Bronchial epithelial cell (primary cell): ENCODE measurements at places on chromosomes 3 and 15.

GRCh38 chr15:57872281-57873030 is 165.9 kb downstream of the POLR2M start:
- no peak for DNase-seq

DNA sequence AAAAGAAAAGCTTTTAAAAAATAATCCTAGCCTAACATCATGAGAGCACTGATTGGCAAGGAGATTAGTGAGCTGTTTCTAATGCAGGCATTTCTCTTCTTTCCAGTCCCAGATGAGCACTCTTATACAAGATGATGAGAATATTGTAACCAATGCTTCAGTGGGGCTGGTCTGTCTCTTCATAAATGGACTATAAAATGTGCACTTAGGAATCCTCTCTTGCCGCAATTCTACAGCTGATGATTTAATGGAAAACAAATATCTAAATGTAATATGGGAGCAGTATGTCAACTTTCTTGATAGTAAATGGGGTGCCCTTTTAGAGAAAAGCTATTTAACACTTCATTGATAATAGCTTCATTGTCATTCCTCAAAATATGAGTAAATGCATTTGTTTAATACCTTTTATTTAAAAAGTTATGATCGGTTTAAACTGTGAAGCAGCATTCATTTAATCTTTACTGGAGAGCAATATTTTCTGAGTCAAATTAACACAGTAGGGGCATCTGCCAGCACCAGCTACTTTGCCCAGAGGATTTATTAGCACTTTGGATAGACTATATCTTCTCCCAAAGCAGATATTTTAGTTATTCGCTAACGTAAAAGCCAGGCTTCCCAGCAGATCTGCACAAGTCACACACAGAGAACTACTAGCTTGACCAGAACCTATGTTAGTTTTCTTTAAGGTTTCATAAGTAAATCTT is 985.9 kb downstream of the DIPK2A start:
- DNase-seq, result no peak

GRCh38 chr3:184320104-184320445 is 5.7 kb downstream of the EIF4G1 start:
- DNase-seq, result peak; percentile 89

GRCh38 chr3:138879541-138880380 is 45.0 kb upstream of the PIK3CB start:
- DNase-seq, result no peak

GRCh38 chr3:72494130-72494529 is 354.1 kb downstream of the SHQ1 start:
- DNase-seq, result no peak
